Colonic mucosa (tissue), 4 donors: ENCODE measurements at places on chromosomes 1 and 21. TPM values are rescaled to one million over a fixed set of nuclear protein-coding genes. Genes with fewer than 3 reads are reported as not detected.

Gene GJC2
- total RNA-seq, result 1.2 TPM

DNA sequence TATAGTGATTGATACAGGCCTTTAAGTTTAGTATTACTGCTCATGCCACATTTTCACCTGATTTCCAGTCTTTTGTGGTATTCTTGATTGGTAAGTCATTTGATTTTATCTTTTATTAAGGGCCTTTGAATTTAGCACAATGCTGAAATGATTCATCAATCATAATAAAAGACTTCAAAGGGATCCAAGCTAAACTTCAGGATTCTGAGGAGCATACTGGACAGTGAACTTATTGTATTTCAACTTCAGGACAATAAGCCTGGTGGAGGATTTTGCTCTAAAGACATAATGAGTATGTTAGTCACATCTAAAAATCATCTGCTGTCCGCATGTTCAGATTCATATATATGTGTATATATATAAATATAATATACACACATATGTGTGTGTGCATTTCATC, 233.3 kb downstream of the SETD4 start:
- H3K4me1 ChIP-seq, result no peaks in the 10 kb centered on the region
- H3K27me3 ChIP-seq, result no peaks in the 10 kb centered on the region
- no peak overlapping the region for H3K4me3 ChIP-seq
- DNase-seq, result no peak
- no peaks in the 10 kb centered on the region for H3K36me3 ChIP-seq

Gene AMPD2
- total RNA-seq, result 28.0 TPM

GRCh38 chr1:170041423-170042192, 32.9 kb downstream of the KIFAP3 start:
- no peak overlapping the region for H3K27ac ChIP-seq
- no peaks in the 10 kb centered on the region for H3K27me3 ChIP-seq
- DNase-seq, result no peak
- H3K4me3 ChIP-seq, result no peak overlapping the region

DNA sequence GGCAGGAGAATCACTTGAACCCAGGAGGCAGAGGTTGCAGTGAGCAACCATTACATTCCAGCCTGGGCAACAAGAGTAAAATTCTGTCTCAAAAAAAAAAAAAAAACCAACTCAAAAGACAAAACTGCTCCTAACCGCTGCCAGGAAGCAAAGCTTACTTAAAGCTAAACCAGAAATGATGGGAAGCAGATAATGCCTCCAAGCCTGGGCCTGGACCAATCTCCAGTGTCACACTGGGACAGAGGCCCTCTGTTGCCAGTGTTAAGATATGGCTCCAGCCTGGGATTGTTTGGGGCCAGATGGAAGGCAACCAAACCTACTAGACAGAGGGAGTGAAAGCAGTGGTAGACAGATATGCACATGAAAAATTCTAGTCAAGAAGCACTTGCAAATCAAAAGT, 36.9 kb downstream of the NSL1 start:
- no peak for DNase-seq
- H3K4me1 ChIP-seq, result no peaks in the 10 kb centered on the region
- H3K27me3 ChIP-seq, result no peaks in the 10 kb centered on the region
- H3K4me3 ChIP-seq, result no peak overlapping the region
- H3K27ac ChIP-seq, result no peak overlapping the region

Gene VWA5B1
- total RNA-seq, result 0.29 TPM

Gene PYHIN1
- 0.86 TPM for total RNA-seq

Gene PLA2G5
- total RNA-seq, result not detected
